Bone marrow (tissue), 2 donors: ENCODE measurements at places on chromosomes 16 and 17.
A peak's percentile ranks its signal among the peaks of the same experiment; 100 is the strongest.

GRCh38 chr16:57594531-57595031 lies 33.8 kb upstream of the ADGRG1 start:
- no peak for DNase-seq

GRCh38 chr16:76963614-76964315 lies 227.2 kb upstream of the MON1B start:
- no peak for DNase-seq

DNA sequence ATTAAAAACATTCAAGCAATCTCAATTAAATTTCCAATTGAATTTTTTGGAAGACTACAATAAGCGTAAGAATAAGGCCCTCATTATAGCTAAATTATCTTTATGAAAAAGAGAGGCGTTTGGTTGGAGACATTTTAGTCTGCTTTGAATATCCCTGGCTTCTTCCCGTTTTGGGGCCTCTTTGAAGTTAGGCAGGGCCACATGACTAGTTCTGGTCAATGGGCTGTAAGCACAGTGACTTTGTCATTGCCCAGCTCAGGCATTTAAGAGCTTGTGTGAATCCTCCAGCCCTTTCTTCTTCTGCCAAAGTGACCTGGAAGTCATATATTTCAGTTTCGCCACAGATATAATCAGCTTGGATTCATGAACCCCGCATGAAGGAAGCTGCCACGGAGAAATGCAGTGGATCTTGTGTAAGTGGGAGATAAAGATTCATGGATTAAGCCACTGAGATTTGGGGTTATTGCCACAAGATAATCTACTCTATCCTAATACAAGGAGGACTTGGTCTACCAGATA lies 21.7 kb upstream of the UBTF start:
- DNase-seq, result peak; percentile 2

DNA sequence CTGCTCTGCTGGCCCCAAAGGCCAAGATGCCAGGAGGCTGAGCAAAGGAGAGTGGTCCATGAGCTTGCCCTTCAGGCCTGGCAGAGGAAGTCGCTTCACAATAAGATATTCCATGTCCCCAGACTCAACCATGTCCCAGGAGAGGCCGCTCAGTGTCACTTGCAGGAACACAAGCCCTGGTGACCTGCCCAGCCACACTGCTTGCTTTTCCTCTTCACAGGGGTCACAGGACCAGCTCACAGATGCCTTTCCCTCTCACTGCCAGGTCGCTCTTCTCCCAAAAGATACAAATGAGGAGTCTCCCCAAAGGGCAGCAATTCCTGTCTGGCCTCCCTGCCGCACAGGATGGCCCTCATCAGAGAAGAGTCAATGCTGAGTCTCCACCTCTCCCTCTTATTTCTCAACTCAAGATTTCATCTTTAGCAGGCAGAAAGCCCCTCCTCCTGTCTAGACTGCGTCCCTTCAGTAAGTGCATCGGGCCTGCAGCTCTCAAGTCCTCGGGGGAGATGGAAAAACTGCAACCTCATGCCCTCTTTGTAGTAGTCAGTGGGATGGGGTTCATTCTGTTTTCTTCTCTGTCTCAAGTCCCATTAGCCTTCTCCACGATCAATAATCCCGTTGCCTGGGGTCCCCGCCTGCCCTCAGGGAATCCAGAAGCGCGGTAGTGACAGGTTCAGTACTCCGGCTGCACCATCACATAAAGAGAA lies 5.0 kb downstream of the JUP start:
- DNase-seq, result no peak

- DNase-seq, result no peak
These were observed 279.5 kb downstream of the SEC14L1 start for GRCh38 chr17:77420095-77420803.
